ENCODE measurements at places on chromosomes 5 and 9. TPM values are rescaled to one million over a fixed set of nuclear protein-coding genes. Genes with fewer than 3 reads are reported as not detected.

SPINK5 gene
- total RNA-seq = not detected

GOLGA1 gene
- 20.5 TPM for total RNA-seq

PTAR1 gene
- total RNA-seq = 52.4 TPM

TPPP gene
- 3.4 TPM for total RNA-seq

CCL28 gene
- total RNA-seq = 0.25 TPM

LCN1 gene
- not detected for total RNA-seq

EIF4E1B gene
- not detected for total RNA-seq

FIBCD1 gene
- not detected for total RNA-seq

PCDHA12 gene
- total RNA-seq = not detected

LOX gene
- total RNA-seq = 7.6 TPM

PTGDS gene
- 2.3 TPM for total RNA-seq

RNF183 gene
- total RNA-seq = not detected

SEMA5A gene
- 3.2 TPM for total RNA-seq

SH3TC2 gene
- total RNA-seq = 0.10 TPM

GCNT4 gene
- total RNA-seq = 1.1 TPM

PCDHA9 gene
- total RNA-seq = not detected

PTGES gene
- not detected for total RNA-seq

PCDHA11 gene
- total RNA-seq = not detected
